ENCODE measurements at places on chromosomes 12 and 14. TPM values are rescaled to one million over a fixed set of nuclear protein-coding genes. Genes with fewer than 3 reads are reported as not detected.

- H3K4me1 ChIP-seq: no peaks in the 10 kb centered on the region
- DNase-seq: no peak
- H3K4me3 ChIP-seq: no peak overlapping the region
- no peak overlapping the region for H3K27ac ChIP-seq
- no peaks in the 10 kb centered on the region for H3K27me3 ChIP-seq
Measured at GRCh38 chr12:32698285-32698684, 19.2 kb downstream of the DNM1L start.

- H3K27me3 ChIP-seq: no peaks in the 10 kb centered on the region
- H3K4me3 ChIP-seq: no peak overlapping the region
- DNase-seq: no peak
- H3K4me1 ChIP-seq: peaks cover 30% of the 10 kb centered on the region
- no peak overlapping the region for H3K27ac ChIP-seq
Measured at GRCh38 chr12:96228566-96229248, 34.5 kb downstream of the ELK3 start.

The EFS gene
- 45.6 TPM for polyA plus RNA-seq

DNA sequence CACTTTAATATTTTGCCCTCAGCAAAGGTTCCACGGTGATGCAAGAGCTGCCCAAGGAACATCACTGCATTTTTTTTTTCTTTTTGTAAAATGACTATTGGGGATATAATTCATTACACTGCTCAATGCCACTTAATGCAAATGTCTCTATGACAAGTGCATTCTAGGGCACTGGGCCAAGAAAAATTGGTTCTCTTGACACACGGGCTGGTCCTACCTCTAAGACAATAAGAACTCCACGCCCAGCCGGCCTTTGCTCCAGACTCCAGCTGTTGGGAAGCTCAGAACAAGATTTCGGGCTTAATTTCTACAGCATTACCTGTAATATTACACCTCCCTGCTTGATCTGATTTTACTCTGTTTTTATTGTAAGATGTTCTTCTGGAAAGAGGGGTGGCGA lies 48.8 kb upstream of the VRK1 start:
- DNase-seq: no peak
- no peak overlapping the region for H3K27ac ChIP-seq
- no peak overlapping the region for H3K4me3 ChIP-seq

The NKX2-1 gene
- polyA plus RNA-seq: not detected

GRCh38 chr14:54348923-54349620 lies 47.7 kb upstream of the CDKN3 start:
- H3K27me3 ChIP-seq: no peaks in the 10 kb centered on the region
- DNase-seq: no peak
- H3K4me3 ChIP-seq: peak overlapping the region; percentile 22
- H3K27ac ChIP-seq: peak overlapping the region; percentile 75
- no peaks in the 10 kb centered on the region for H3K36me3 ChIP-seq
- peaks cover 6% of the 10 kb centered on the region for H3K4me1 ChIP-seq

GRCh38 chr12:48812389-48812788 lies 5.9 kb upstream of the CACNB3 start:
- peaks cover 33% of the 10 kb centered on the region for H3K4me1 ChIP-seq
- no peak overlapping the region for H3K4me3 ChIP-seq
- no peaks in the 10 kb centered on the region for H3K27me3 ChIP-seq
- no peak overlapping the region for H3K27ac ChIP-seq
- H3K36me3 ChIP-seq: no peaks in the 10 kb centered on the region

The LTB4R2 gene
- polyA plus RNA-seq: 2.5 TPM

The FOXM1 gene
- polyA plus RNA-seq: 28.2 TPM

DNA sequence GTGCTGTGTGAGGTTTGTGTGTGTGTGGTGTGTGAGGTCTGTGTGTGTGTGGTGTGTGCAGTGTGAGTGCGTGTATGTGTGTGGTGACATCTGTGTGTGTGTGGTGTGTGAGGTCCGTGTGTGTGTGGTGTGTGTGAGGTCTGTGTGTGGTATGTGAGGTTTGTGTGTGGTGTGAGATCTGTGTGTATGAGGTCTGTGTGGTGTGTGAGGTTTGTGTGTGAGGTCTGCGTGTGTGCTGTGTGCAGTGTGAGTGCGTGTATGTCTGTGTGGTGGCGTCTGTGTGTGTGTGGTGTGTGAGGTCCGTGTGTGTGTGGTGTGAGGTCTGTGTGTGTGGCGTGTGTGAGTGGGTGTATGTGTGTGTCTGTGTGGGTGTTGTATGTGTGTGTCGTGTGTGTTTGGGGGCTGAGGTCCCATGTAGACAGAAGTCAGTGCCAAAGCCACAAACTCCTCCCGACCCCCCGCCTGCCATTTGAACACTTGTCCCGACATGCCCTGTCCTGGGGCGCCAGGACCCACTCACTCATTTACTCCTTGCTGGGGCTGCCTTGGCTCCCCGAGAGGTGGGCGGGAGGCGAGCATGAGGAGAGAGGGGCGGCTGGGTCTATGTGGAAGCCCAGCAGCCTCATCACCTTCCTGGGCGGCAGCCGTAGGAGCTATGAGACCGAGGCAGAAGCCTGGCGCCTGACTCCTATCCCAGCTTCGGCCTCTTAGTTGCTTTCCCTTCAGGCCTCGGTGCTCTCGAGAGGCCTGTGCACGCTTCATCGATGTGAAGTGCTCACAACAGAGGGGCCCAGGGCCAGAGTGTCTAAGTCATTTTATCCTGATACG lies 20.5 kb downstream of the RILPL1 start:
- H3K27ac ChIP-seq: no peak overlapping the region
- peaks cover 63% of the 10 kb centered on the region for H3K36me3 ChIP-seq
- no peak for DNase-seq
- no peaks in the 10 kb centered on the region for H3K27me3 ChIP-seq
- no peaks in the 10 kb centered on the region for H3K4me1 ChIP-seq

The SERPINA12 gene
- 0.13 TPM for polyA plus RNA-seq

The MYO1A gene
- 0.17 TPM for polyA plus RNA-seq

DNA sequence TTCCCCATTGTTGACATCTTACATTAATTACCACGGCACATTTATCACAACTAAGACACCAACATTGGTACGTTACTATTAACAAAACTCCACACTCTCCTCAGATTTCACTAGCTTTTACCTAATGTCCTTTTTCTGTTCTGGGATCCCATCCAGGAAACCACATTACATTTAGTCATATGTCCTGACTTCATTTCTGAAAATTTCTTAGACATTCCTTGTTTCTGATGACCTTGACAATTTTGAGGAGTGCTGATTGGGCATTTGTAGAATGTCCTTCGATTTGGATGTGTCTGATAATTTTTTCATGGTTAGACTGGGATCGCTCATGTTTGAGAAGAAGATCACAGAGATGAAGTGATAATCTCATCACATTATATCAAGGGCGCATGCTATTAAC lies 34.6 kb upstream of the ACSM4 start:
- no peak overlapping the region for H3K27ac ChIP-seq
- DNase-seq: no peak
- no peaks in the 10 kb centered on the region for H3K36me3 ChIP-seq
- no peak overlapping the region for H3K4me3 ChIP-seq

DNA sequence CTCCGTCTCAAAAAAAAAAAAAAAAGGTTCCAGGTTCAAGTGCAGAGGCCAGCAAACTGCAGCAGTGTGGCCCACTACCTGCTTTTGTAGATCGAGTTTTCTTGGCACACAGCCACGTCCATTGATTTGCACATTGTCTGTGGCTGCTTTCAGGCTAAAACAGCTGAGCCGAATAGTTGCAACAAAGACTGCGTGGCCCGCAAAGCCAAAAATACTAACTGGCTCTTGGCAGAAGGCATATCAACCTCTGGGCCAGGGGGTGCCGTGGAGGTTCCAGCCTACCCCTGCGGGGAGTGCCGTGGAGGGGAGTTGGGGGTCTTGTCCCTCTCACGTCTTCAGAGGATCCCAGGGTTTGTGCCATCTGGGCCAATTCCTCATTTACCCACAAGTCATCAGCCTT lies 170.1 kb downstream of the ADGRD1 start:
- DNase-seq: no peak
- no peaks in the 10 kb centered on the region for H3K27me3 ChIP-seq
- H3K4me3 ChIP-seq: no peak overlapping the region
- H3K36me3 ChIP-seq: no peaks in the 10 kb centered on the region
- H3K27ac ChIP-seq: no peak overlapping the region

All from spinal cord (tissue), 10 donors.